ENCODE measurements at places on chromosomes 1 and 21.

- DNase-seq, result no peak
These were observed 49.2 kb downstream of the S100B start for GRCh38 chr21:46555678-46556077.

GRCh38 chr1:64979358-64979757, 13.0 kb upstream of the JAK1 start:
- DNase-seq, result no peak

GRCh38 chr1:116201911-116202310, 90.7 kb downstream of the MAB21L3 start:
- no peak for DNase-seq

DNA sequence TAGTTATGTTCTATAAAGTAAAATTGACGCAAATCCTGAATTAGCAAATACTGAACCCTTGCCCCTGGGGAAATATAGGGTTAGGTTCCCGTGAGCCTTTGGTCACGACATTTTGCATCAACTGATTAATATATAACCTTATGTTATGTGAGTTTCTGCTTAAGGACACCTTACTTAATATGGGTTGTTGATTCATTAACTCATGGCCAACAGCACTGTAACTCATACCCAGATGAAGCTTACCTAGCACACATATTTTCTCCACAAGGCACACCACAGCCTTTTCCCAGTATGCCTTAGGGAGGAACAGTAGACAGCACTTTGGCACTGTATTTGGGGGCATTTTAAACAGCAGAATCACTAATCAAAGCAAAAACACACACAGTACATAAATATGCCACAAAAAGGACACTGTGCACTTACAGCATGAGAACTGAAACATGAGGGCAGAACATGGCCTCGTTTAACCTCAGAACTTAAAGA, 15.1 kb downstream of the INAVA start:
- DNase-seq, result no peak

GRCh38 chr1:17588048-17588871, 48.8 kb downstream of the ARHGEF10L start:
- peak; percentile 87 for DNase-seq

DNA sequence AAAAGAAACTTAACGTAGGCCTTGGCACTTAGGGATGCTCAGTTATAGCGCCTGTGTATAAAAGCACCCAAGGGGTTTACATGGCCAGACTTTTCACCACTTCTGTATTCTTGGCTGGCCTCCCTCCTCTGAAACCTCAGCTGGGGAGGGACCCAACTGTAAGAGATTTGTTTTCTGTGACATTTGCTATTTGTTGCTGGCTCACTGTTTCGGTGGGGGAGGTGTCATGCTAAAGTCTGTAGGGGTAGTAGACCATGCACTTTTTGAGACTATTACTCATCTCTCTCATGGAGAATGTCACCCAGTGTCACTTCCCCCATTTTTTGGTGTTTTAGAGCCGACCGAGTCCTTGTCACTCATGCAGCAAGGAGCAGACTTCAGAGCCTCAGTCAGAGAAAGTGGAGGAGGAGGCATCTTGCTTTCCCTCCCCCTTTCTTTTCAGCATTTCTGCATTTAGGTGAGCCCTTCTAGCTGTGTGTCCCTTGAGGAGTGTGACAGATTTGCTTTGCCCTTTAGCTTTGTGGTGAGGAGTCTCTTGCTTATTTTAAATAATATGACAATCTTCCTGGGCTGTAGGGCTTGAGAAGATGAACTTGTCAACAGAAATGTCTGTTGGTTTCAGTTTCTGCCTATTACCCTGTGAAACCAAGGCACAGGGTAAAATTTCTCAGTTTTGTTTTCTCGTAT, 160.1 kb downstream of the FASLG start:
- no peak for DNase-seq

DNA sequence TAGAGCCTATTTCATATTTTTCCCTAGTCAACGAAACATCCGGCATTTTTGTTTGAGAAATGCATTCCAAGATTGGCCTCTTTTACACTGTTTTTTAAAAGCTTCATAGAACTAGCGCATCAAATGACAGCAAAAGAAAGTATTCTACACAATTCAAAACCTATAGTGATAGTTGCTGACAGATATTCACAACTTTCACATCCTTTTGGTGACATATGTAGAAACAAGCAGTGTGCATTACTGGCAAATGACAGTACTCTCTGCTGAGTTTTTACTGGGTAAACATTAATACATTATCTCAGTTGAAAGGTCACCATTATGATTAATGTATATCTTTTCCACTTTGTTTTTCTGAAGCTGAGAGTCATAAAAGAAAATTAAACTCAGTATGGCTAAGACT, 135.4 kb upstream of the RGS18 start:
- DNase-seq, result no peak

GRCh38 chr1:45803299-45803780, at the start of gene MAST2:
Gene MAST2, plus strand, starts transcription at chr1:45803612. Its CDS starts 284 bp downstream, at chr1:45803896.
- peak; percentile 91 for DNase-seq

GRCh38 chr1:29032841-29033240, 90.9 kb downstream of the TMEM200B start:
- DNase-seq, result no peak

Measured in EL (cell line).